Keratinocyte (primary cell): ENCODE measurements at places on chromosomes 13 and 19.

DNA sequence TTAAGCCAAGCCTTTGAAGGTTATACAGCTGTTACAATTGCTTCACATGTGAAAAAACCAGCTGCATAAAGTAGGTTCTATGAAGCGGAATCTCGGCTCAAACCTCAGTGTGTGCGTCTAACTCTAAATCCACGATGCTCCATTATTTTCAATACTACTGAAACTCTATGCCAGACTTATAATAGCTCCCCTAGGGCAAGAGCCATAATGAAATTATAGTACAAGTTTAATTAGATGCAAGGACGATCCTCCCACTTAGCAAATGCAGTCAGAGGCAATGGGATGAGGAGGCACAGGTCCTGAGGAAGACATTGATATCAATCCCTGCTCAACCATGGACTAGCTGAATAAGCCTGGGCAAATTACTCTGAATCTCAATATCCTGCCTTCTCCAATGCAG, 31.1 kb downstream of the SLC7A1 start:
- DNase-seq: no peak

- no peak for DNase-seq
Observed at GRCh38 chr19:55554302-55554701, 9.0 kb upstream of the SBK3 start.

DNA sequence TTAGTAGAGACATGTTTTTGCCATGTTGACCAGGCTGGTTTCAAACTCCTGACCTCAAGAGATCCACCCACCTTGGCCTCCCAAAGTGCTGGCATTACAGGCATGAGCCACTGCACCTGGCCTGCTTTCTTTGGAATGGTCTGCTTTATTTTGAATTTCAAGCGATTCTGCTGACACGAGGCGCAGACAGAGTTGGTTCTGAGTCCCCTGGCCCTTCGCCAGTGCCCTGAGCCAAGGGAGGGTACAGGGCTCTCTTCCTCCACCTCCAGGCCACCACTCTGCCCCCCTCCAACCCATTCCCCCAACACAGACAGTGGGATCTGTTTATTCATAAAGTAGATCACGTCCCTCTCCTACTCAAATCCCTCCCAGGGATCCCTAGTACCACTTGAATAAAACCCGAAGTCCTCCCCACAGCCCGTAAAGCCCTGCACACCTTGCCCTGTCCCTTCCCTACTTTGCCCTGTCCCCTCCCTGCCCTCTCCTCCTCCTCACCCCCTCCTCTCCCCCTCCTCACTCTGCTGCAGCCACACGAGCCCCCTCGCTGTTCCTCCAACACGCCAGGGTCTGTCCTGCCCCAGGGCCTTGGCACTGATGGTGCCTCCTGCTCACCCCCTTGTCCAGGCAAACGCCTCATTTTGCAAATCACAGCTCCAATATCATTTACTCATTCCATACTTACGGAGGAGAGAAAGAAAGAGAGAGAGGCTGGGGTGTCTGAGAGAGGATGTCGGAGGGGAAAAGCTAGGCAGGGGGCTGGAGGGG, 22.4 kb downstream of the ZNRF4 start:
- no peak for DNase-seq

- no peak for DNase-seq
Observed at GRCh38 chr13:77387607-77388200, 60.8 kb upstream of the MYCBP2 start.

GRCh38 chr13:99894105-99894839, 77.3 kb downstream of the ZIC5 start:
- DNase-seq: no peak

GRCh38 chr19:12757544-12758274, 6.1 kb downstream of the BEST2 start:
- no peak for DNase-seq

- DNase-seq: no peak
Observed at GRCh38 chr13:30808600-30808999, 73.3 kb downstream of the ALOX5AP start.

DNA sequence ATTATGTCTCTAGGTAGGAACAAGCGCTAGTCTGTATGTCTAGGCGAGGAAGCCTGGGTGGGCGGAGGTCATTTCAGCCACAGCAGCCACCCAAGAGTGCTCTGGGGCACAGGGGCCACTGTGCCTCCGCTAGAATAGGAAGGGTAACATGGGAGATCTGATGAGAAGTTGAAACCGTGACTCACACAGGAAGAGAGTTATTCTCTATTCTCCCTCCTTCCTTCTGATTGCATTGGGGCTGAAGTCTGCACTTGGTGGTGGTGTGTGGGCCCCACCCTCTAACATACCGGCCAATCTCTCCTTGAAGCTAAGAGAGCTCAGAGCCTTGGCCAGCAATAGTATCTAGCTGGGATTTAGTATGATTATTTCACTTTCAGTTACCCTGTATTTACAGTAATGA, 20.3 kb upstream of the GGACT start:
- no peak for DNase-seq

GRCh38 chr13:49569993-49570689, 15.2 kb downstream of the RCBTB1 start:
- DNase-seq: no peak

DNA sequence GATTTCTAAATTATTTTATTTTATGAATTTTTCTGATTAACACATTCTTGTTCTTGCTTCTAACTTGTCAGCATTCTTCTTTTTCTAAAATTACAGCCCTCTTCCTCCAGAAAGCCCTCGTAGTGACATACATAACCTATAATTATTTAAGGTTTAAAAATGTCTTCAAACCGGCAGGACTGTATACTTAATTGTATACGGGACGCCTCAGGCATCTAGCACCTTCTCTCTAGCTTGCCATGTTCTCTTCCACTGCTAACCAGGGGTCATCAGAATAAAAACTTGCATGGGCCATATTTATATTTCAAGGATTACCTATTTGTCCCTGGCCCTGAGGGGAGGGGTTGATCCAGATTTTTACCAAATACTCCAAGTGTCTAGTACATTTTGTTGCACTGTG, 380.3 kb downstream of the MYO16 start:
- DNase-seq: no peak

- no peak for DNase-seq
Observed at GRCh38 chr13:94708031-94708859, 4.1 kb downstream of the SOX21 start.
